OCI-M1 (cell line): ENCODE measurements at places on chromosomes 2 and 18.

DNA sequence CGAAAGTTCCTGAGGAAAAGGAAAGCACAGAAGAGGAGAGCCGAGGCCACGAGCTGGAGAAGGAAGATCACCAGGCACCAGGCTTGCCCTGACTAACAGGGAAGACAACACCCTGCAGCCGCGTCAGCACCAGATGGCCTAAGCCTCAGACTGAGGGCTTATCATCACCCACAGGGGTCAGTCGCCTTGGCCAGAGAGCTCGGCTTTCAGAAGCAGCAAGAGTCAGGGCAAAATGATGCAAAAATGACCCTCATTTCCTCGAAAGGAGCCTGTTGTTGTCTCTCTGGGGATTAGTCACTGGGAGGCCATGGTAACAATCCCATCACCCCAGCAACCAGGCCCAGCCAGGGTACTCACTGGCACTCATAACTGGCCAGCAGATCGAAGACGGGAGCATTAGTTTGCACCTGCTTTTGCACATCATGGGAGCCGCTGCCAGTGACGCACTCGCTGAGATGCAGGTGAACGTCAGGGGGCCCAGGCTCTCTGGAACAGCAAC is 42.7 kb upstream of the ZFP36L2 start:
- peak; percentile 50 for DNase-seq

- no peak for DNase-seq
Measured at GRCh38 chr2:181658444-181658843, 1.5 kb upstream of the CERKL start.

GRCh38 chr18:65990174-65990690 is 239.4 kb downstream of the CDH7 start:
- no peak for DNase-seq

- no peak for DNase-seq
Measured at GRCh38 chr2:236886456-236886855, 199.2 kb upstream of the COPS8 start.

GRCh38 chr2:65458999-65459398 is 26.6 kb upstream of the SPRED2 start:
- DNase-seq, result no peak

- no peak for DNase-seq
Measured at GRCh38 chr2:119680457-119681202, 1.6 kb downstream of the TMEM177 start.

DNA sequence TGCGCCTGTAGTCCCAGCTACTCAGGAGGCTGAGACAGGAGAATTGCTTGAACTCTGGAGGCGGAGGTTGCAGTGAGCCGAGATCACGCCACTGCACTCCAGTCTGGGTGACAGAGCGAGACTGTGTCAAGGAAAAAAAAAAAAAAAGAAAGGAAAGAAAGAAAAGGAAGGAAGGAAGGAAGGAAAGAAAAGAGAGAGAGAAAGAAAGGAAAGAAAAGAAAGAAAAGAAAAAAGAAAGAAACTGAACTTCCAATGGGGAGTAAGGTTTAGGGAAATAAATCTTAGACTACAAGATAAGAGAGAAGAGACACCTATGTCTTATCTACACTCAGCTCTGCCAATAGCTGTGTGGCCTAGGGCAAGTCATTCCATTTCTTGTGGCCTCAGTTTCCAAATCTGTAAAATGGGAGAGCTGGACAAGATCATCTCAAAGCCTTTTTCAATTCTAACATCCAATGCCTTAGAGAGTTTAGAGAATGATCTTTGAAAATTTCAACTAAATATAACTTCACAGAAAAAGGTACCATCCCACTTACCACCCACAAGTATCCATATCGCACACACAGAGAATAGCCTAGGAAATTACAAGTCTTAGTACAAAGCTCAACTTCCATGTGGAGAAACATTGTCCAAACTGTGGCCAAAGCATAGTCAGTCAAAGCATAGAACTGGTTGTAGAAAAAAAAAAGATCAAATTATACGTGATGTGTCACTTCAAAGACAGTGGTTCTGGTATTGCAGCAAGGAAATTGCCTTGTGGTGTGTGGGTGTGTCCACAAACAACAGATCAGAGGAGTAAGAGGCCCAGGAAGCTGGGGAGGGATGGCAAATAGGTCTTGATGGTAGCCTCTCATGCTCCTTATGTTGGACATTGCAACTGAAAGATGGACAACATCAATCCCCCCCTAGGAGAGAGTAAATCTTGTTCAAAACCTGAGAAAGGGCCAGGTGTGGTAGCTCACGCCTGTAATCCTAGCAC is 42.4 kb downstream of the SLC14A2 start:
- peak; percentile 19 for DNase-seq

DNA sequence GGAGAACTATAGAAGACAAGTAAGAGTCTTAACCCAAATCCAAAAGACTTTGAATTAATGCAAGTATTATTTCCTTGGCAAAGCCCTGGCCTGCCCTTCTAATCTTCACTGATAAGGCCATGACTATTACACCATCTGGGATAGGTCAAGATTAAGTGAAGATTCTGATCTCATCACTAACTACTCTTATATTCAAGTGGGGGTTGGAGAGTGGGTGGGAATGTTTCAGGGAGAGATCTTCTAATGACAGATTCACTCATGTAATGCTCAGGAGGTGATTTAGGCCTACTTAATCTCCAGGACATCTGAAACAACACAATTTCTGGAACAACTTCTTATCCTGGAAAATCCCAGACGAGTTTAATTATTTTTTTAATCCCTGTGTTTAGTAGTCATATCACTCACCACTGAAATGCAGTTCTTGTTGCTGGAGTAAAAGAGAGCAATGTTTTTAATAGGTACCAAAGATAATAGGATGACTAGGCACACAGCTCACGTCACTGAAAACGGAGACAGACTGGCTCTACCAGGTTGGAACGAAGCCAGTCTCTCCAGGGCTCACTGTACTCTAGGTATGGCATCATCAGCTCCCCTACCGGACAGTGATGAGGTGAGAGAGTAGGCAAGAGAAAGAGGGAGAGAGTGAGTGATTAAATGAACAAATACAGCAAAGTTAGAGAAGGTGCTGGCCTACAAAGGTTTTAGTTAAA is 133.1 kb downstream of the NCKAP5 start:
- no peak for DNase-seq

DNA sequence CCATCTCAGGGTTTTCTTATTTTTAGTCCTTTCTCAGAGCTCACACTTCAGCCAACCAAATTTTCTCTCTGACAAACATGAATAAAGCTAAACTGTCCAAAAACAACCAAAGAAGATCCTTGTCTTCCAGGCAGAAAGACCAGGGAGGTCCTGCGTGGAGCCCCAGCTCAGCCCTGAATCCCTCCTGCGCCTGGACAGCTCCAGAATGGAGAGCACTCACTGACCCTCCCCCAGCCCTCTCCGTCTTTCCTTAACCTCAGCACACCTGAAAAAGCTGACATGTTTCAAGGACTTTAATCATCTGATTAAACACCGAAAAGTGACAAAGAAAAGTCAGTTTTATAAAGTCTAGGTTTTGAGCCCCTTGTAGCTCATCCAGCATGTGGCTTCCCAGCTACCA is 22.9 kb upstream of the GNAL start:
- no peak for DNase-seq

- peak; percentile 69 for DNase-seq
Measured at GRCh38 chr2:147689220-147689909, 155.5 kb upstream of the ACVR2A start.

DNA sequence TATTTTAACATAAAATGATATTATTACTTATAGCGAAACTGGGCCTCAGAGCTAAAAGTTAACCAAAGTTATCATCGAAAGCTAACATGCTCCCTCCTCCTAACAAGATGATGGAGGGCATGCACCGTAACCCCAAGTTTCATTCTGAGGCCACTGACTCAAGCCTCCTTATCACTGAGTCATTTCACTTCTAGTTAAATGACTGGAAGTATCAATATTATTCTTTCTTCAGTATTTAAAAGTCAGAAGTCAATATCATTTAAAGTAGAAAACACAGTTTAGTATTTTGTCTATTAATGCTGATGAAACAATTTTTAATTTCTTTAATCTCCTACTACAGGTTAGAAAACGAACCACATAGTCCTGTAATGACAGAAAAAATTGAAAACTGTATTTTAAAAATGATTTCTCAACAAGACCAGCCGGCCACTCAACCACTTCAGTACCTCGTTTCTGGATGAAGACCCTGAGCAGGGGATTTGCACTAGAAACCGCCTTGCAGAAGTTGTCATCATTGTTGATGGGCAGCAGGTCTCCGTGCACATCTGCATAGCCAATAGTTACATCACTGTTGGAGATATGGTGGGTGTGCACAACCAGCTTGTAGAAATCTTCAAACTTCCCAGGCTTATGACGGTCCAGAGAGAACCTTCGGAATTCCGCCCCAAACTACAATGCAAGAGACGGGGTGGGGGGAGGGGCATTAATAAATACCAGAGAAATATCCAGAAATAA is 44.9 kb downstream of the PARD6G start:
- no peak for DNase-seq

DNA sequence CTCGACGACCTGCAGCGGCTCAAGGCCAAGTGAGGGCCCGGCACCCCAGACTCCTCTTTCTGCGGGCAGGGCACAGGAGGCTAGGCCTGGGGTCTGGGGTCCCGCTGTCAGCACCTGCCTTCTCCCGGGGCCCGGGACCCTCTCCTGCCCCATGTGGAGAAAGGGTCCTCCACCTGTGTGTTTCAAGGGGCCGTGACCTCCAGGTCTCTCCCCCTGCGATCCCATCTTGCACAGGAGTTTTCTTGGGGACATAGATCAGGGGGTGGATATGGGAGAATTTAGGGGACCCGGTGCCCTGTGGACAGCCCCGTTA is 791 bp downstream of the DES start:
- DNase-seq, result no peak

GRCh38 chr2:228355897-228356296 is 174.4 kb upstream of the SPHKAP start:
- no peak for DNase-seq

DNA sequence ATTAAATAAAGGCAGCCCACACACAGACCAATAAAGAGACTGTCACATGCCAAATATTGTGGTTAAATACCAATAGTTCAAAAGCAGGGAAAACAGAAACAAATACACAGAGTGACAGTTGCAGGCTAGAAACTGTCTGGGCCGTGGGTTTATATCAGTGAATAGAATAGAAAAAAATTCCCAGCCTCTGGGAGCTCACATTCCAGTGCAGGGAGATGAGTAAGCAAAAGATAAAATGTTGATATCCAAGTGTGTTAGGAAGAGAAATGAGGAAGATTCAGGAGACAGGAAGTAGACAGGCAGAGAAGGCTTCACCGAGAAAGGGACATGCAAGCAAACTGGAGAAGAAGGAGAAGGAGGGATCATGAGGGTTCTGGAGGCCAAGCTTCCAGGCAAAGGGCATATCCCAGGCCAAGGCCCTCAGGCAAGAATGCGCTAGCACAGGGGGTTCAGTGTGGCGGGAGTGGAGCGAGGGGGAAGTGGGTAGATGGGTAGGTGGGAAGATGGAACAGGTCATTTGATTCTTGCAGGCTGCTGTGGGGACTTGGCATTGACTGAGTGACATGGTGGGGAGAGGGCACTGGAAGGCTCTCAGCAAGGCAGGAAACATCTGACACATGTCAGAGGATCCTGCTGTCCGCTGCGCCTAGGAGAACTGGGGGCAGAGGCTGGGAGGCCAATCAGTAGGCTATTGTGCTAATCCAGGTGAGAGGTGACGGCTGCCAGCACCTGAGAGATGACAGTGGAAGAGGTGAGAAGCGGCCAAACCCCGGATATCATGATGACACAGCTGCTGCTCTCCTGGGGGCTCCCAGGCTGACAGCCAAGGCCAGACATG is 89.2 kb downstream of the ZBTB7C start:
- no peak for DNase-seq

DNA sequence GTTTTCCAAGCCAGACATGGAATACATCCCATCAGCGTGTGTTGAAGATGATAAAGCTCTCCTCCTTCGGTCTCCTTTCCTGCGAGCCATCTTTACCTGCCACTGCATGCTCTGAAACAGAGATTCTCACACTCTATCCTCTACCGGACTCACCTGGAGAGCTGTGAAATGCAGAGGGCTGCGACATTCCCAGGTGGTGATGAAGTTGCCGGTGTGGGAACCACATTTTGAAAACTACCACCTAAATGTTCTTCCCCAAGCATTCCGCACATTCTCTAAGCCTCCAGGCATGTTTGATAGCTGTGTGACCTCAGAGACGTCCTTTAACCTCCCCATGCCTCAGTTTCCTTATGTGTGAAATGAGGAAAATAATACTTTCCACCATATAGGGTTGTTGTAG is 226.2 kb upstream of the RAB6C start:
- no peak for DNase-seq

DNA sequence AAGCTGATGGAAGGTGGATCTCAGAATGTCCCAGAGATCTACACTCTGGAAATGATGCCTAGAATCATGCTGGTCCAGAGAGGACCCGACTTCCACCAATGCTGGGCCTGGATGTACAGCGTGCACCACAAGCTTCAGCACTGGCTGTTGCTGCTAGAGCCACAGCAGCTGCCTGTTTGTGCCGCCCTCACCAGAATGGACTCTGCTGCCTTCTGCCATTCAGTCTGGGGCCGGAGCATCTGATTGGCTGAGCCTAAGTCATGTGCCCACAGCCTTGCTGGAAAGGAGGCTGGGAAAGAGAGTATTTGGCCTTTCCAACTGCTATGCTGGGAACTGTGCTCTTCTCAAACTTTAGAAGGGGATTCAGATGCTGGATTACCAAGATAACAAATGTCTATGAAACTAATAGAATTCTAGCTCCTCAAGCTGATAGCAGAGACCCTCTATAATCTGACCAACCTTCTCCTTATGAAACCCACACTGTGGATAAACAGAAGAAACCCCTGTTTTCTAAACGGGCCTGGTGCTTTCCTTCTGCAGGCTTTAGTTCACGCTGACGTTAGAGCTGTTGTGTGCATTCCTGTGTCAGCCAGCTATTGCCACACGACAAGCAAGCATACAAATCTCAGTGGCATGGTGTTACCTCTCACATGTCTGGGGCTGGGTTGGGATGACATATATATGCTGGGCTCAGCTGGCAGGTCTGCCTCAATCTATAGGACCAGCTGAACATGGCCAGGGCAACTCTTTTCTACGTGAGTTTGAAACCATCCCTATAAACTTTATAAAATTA is 4.1 kb upstream of the LOXHD1 start:
- no peak for DNase-seq

- no peak for DNase-seq
Measured at GRCh38 chr2:119943058-119943457, 69.8 kb upstream of the EPB41L5 start.

DNA sequence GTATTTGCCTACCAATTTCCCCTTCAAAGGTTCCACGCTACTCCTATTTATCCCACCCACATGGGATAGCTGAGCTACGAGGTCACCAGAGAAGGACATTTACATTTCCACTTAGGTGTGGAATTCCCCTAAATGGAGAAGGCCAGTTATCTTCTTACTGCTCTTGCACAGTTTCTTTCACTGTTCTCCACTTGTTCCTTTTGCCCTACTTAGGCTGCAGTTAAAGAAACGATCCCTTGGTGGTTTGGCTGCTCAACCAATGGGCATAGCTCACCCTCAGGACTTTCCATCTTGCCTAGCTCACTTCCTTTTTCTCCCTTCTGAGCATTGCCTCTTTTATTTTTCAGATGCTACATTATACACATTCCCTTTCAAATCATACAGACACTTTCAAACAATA is 11.2 kb upstream of the NABP1 start:
- peak; percentile 79 for DNase-seq

- DNase-seq, result no peak
Measured at GRCh38 chr18:26448714-26449159, 99.6 kb downstream of the KCTD1 start.

GRCh38 chr18:80126797-80127196 is 17.7 kb downstream of the ADNP2 start:
- DNase-seq, result no peak
